ENCODE measurements at places on chromosomes 5 and 9. TPM values are rescaled to one million over a fixed set of nuclear protein-coding genes. Genes with fewer than 3 reads are reported as not detected.

The PCDHGA7 gene
- total RNA-seq, result 0.10 TPM

The ADAMTS13 gene
- total RNA-seq, result 1.1 TPM

- no peak for DNase-seq
- peaks cover 13% of the 10 kb centered on the region for H3K36me3 ChIP-seq
- H3K27me3 ChIP-seq, result no peaks in the 10 kb centered on the region
Measured at GRCh38 chr9:23322392-23322791, 503.6 kb downstream of the ELAVL2 start.

DNA sequence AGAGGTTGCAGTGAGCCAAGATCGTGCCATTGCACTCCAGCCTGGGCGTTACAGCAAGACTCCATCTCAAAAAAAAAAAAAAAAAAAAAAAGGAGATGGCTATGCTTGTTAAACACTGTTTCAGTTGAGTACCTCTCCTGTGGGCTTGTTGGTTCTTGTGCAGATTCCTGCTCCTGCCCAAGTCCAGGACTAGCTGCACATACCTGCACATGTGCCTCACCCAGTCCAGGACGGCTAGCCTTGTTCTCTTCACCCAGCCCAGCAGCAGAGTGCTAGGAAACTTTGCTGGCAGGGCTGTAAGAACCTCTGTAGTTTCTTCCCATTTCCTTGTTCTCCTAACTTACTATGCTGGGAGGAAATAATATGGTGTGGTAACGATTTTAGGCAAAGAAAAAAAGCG, 234.1 kb upstream of the DMRT1 start:
- peaks cover 20% of the 10 kb centered on the region for H3K27me3 ChIP-seq
- no peak for DNase-seq
- no peaks in the 10 kb centered on the region for H3K36me3 ChIP-seq
- no peak overlapping the region for H3K4me3 ChIP-seq
- H3K4me1 ChIP-seq, result no peaks in the 10 kb centered on the region

GRCh38 chr5:133384120-133384855, 228.1 kb downstream of the FSTL4 start:
- H3K4me1 ChIP-seq, result no peaks in the 10 kb centered on the region
- H3K36me3 ChIP-seq, result no peaks in the 10 kb centered on the region
- no peak overlapping the region for H3K27ac ChIP-seq
- peaks cover 21% of the 10 kb centered on the region for H3K27me3 ChIP-seq

Data from natural killer cell treated with Interleukin-12 subunit alpha and Interleukin-12 subunit beta and Interleukin-15 and Interleukin-18, amount 100 ng/mL, for 72 hours (primary cell).